ENCODE measurements at places on chromosomes 6 and 20. TPM values are rescaled to one million over a fixed set of nuclear protein-coding genes. Genes with fewer than 3 reads are reported as not detected.

The ARMH2 gene
- total RNA-seq: not detected

The GINS1 gene
- 3.6 TPM for total RNA-seq

The NKAPL gene
- 0.36 TPM for total RNA-seq

The AFDN gene
- 11.2 TPM for total RNA-seq

The SPATS1 gene
- total RNA-seq: not detected

The ANGPT4 gene
- not detected for total RNA-seq

The OXT gene
- not detected for total RNA-seq

The ARMC12 gene
- total RNA-seq: 0.49 TPM

The RIPOR2 gene
- total RNA-seq: 9.2 TPM

The CFAP61 gene
- total RNA-seq: not detected

The PLN gene
- total RNA-seq: not detected

The DAAM2 gene
- 12.2 TPM for total RNA-seq

Data from cardiac atrium fibroblast (primary cell).